ENCODE measurements at places on chromosomes 2 and 18.

GRCh38 chr2:223744580-223744979, 92.8 kb downstream of the AP1S3 start:
- DNase-seq, result no peak

- DNase-seq, result no peak
These were observed 26.0 kb upstream of the HPCAL1 start for GRCh38 chr2:10276481-10277292.

DNA sequence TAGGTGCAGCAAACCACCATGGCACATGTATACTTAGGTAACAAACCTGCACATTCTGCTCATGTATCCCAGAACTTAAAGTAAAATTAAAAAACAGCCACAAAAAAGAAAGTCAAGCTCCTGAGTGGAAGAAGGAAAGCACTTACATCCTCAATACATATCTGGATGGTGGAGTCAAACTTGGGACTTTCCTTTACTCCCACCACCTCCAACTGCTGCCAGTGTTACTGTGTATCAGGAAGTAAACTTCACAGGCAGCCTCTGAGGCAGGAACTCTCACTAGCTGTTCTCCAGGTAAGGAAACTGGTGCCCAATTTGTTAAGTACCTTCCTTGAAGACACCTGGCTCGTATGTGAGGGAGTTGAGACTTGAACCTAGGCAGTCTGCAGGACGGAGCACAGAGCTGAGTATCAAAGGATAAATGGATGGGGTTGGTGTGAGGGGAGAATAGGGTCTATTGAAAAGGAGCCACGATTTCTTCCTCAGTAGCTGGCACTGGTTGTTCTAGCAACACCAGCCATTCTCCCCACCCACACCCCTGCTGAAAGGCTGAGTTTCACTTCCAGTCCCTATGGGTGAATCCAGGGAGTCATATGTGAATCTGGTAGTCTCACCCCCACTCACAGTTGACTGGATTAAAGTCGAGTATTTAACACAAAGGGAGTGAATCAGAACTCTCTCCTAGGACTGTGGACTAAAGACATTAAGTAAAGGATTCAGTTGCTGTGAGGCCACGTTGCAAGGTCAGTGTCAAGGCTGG, 50.0 kb upstream of the GPR39 start:
- DNase-seq, result no peak

DNA sequence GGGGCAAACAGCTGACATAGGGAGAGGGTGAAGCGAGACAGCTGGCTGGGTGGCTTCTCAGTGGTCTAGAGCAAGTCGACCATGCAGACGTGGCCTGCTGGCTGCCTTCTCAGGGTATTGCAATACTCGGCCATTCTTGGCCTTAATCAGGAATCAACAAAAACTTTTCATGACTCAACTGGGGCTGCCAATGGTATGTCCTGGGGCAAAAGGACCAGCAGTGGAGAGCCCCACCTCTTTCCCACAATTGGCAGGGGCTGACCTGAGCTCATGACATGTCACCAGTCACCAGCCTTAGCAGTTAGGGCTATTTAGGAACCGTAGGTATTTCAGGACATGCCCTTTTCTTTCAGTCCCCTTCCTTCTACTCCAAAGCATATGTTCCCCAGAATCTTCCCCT, 19.1 kb downstream of the PLA2R1 start:
- no peak for DNase-seq

DNA sequence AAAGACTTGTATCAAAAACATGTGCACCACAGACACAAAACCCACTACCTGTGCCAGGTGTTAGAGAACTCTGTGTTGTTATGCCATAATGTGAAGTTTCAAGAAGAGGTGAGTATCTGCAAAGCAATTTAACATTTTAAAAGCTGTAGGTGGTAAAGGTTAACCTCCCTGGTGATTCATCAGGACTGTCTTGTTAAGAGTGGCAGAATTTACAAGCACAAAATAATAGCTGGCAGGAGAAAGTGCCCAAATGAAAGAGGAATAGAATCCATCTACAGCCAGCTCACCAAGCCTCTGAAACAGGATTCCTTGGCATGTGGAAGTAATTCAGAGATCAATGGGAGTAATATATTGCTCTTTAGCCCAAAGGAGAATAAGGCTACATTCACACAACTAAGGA, 230.7 kb downstream of the AFF3 start:
- no peak for DNase-seq

DNA sequence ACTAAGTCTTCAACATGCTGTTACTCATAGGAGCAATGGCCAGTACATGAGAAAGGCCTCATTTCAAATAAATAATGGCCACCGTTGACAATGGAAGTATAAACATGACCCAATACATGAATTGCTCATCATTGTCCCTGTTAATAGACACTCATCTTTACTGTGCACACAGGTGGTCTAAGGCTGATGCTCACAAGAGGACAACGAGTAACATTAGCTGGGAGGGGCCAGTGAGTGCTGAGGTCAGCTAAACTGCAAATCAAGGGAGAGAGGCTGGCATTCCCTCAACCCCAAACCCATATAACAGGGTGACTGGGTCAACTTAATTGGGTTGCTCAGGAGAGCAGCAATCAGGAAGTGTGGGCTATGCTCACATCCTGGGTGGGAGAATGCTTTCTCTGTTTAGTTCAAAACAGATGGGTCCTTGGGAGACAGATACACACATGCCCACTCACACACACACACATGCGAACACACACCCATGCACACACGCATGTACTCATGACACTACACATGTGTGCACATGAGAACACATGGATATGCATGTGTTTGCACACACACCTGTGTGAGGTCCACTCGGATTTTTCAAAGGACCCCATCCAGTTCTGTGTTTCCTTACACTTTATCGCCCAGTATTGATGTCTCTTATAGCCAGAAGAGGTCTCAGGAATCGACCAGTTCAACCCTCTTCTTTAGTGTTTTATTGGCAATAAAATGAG, 172.0 kb downstream of the INHBB start:
- no peak for DNase-seq

DNA sequence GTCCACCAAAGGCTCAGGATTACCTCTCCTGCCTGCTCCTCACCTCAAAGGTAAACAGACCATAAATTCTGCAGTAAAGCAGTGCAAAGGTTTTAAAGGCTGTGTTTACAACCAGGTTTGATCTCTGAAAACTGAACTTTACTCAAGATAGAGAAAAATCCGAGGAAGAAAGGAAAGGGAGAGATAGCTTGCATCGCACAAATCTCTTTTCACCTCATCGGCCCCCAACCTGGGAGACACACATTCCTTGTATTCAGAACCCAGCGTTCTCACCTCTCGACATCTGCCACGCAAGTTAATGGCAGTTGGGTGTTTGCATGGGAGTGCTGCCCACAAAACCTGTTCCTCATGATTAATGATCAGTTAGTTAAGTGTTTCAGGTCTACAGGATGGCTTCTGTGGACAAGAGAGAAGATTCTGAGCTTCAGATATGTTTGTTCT, 72.6 kb downstream of the GATA6 start:
- DNase-seq, result no peak

DNA sequence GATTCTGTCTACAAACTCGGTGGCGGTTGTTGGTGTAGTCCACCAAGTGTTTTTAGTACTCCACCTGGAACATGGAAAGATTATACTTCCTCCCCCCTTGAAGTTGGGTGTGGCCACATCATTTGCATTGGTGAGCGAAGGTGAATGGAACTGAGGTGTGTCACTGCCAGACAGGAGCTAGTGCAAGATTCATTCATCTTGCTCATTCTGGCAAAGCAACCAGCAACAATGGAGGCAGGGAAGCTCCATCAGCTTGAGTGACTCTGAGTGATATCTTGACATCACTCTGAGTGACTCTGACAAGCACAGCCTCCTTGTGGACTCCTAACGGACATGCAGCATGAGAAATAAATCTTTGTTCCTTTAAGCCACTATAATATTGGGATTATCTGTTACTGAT, 54.7 kb upstream of the SLC1A4 start:
- DNase-seq, result no peak

DNA sequence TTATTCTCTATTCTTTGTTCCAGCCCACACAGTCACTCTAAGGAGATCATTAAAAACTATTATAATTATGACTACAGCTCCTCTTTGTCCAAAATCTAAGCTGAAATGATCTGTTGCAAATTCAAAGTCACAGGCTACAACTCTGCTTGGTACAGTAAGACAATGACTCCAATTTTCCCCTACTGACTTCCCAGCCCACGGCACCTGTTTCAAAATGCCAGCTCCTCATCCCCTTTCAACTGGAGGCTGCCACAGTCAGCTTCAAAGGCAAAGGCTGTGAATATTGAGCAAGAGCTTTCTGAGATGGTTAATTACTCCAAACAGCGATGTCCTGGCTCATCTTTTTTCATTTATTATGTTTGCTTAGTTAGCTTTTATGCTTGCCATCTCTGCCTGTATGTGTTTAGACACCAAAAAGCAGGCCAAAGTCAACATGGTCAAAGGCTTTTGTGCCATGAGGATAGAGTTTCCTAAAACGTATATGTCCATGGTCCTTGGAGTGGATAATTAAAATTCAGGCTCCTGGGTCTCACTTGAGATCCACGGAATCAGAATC, 141.1 kb downstream of the DOCK10 start:
- no peak for DNase-seq

GRCh38 chr18:69908838-69909237, 38.8 kb downstream of the CD226 start:
- DNase-seq, result no peak
